Activated CD4-positive, alpha-beta T cell treated with anti-CD3 and anti-CD28 coated beads for 36 hours (primary cell): ENCODE measurements at places on chromosomes 5 and 9.

- DNase-seq = no peak
Measured at GRCh38 chr5:1383344-1383743, 38.4 kb upstream of the CLPTM1L start.

DNA sequence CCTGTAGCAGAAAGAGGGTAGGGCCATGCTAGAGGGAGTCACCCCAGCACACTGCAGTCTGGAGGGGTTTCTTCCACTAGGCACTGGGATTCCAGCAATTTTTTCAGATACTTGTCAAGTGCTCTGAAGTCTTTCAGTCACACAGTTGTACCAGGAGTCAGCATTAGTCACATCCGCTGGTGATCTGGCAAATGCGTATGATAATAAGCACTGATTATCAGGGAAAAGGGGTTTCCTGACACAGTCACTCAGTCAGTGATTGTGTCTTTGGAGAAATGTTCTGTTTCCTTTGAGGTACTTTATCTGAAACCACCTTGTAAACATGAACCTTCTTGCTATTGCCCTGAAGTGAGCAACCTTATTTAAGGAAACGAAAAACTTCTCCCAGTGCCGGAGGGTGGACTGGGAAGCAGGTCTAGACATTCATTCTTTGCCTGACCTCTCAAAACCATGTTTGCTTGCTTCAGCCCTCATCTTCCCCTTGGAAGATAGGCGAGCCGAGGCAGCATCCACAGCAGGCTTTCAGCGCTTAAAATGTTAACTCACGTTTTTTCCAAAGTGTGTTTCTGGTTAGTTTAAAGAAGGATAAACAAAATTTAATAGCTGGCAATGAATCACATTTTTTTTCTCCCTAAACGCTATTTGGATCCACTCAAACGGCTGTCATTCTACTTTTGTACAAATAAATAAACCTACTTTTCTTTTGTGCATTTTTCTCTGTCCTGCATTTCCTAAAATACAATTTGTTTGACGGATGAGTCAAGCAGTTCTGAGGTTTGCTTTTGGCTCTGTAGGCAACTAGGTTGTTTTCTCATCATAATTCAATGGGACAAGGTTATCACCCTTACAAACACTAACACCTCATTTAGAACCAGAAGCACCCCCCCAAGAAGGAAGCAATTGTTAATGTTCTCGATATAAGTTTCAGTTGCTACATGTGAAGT, 77.7 kb downstream of the FOXD1 start:
- no peak for DNase-seq

DNA sequence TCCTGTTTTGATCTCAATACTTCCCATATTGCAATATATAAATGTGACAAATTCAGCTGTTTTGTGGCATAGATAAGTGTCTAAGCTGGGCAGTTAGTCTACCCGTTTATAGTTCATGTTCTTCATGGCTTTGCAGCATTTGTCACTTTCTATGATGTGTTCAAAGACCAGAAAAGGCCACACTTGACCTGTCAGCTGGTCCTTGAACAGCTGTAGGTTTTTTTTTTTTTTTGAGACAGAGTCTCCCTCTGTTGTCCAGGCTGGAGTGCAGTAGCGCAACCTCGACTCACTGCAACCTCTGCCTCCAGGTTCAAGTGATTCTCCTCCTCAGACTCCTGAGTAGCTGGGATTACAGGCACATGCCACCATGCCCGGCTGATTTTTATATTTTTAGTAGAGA, 28.4 kb downstream of the CMBL start:
- DNase-seq = no peak

GRCh38 chr5:156991714-156992113, 28.7 kb upstream of the TIMD4 start:
- DNase-seq = no peak

DNA sequence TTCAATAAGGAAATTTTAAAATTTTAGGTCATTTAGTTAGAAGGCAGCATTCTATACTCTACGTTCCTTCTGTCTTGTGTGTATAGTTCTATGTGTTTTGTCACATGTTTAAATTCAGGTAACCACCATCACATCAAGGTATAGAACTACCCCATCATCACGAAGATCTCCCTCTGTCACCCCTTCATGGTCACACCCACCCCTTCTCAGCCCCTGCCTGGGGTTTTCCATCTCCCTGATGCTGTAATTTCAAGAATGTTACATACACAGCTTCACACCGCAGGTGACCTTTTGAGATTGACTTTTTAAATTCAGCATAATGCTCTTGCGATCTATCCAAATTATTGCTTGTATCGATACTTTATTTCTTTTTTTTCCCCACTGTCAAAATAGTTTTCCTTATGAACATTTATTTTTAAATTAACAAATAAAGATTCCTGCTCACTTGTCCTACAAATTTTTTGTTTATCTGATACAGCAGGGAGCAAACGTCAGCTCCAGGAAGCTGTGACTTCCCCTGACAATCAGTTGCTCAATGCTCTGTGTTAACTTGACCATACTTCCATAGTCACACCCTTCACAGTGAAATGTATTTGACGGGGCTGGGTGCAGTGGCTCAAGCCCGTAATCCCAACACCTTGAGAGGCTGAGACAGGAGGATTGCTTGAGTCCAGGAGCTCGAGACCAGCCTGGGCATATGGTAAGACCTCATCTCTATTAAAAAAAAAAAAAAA, 10.2 kb downstream of the BTNL8 start:
- peak; percentile 26 for DNase-seq

DNA sequence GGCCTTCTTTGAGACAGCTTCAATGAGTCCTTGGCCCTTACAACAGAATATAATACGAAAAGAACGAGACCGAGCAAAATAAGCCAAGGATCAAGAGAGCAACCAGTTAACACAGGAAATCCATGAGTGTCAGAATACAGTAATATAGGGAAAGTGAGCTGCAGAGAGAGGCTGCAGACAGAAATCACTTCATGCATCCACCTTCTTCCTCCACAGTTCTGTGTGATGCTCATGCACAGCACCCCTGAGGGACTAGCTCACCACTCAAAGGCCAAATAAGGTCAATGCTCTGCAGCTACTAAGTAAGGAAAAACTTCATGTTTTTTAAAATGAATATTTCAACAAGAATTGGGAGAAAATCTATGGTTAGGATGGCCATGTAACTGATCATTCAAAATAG, 257.1 kb downstream of the MCTP1 start:
- no peak for DNase-seq

DNA sequence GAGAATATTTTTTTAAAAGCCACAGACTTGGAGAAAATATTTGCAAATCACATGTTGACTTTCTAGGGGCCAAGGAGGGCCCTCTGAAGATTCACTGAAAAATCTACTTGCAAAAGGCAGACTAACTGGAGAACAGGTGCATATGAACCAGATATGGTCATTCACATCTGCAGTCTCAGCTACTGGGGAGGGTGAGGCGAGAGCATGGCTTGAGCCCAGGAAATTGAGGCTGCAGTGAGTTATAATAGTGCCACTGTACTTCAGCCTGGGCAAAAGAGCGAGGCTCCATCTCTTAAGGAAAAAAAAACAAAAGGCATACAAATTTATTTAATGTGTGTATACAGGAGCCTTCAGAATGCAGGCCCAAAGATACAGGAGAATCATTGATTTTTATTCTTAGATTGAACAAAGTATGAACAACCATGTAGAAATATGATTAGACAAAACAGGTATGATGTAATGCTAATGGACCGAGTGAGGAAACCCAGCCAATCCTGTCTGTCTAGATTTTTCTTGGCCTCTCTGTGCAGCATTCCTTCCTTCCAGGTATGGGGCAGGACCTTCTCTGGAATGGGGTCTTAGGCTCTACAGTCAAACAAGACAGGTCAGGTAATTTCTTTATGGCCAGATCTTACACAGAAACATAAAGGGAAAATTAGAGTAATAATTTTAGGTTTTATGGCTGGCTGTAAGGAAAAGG, 15.3 kb upstream of the SLC27A6 start:
- no peak for DNase-seq

GRCh38 chr9:677461-678097, 163.9 kb upstream of the DMRT1 start:
- no peak for DNase-seq

DNA sequence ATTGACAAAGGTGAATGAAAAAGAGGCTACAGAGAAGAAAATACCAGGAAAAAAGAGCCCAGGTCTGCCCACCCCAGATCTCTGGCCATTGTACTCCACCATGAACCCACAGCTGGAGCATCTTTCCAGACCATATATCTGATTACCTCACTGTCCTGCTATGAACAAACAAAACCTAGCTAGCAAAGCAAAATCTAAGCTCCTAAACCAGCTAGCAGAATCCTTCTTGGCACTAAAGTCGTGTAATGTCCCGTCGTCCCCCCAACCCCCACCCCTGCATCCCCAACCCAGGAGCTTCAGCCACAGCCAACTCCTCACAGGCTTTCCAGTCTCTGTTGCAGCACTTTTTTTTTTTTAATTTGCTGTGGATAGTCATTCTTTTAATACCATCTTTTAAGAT, 2.5 kb downstream of the C1QTNF3 start:
- no peak for DNase-seq

GRCh38 chr5:84642795-84643194, 258.1 kb upstream of the EDIL3 start:
- DNase-seq = no peak

GRCh38 chr9:133115604-133116345, 5.3 kb downstream of the RALGDS start:
- DNase-seq = peak; percentile 89

DNA sequence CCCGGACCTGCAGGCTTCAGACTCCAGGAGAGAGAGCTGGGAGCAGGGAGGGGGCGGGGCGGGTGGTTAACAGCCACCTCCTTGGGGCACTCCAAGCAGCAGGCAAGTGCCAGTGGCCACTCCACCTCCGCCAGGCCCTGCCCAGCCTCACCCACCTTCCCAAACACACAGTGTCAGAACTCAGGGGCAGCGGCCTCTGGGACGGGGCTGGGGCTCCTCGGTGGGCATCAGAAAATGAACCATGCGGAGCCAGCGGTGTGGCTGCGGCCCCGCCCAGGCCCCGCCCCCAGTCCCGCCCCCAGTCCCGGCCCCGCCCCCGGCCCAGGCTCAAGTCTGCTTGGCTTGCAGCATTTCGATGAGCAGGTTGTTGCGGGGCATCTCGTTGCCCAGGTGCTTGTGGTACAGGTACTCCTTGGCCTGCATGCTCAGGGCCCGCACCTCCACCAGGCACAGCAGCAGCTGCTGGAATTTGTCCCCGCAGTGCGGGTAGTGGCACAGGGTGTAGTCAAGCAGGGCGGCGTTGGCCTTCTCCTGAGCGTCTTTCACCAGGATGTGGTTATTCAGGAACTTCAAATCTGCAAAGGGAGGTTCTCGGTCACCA, 24.7 kb downstream of the NR5A1 start:
- DNase-seq = no peak
